ENCODE measurements at places on chromosomes 11 and 22.

- ATAC-seq: no peak
Measured at GRCh38 chr11:19101796-19102520, 15.0 kb upstream of the ZDHHC13 start.

DNA sequence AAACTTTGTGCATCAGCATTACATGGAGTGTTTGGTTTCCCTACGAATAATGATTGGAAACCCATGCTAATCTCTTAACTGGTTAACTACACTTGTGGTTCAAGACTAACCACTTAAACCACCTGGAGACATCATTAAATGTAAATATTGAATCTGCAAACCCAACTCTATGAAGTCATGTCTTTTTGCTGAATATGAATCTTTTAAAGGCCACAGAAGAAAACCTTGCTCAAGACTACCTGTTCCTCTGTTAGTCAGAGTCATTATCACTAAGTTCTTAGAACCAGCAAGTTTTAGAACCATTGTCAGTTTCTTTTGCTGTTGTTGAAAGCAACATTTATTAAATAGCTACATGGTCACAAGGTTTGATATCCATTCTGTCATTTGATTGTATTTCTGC is 70.7 kb downstream of the SIK2 start:
- no peak for ATAC-seq

- no peak for ATAC-seq
Measured at GRCh38 chr22:36649066-36649465, 54.5 kb downstream of the CACNG2 start.

- ATAC-seq: no peak
Measured at GRCh38 chr22:45127866-45128265, 35.9 kb upstream of the NUP50 start.

DNA sequence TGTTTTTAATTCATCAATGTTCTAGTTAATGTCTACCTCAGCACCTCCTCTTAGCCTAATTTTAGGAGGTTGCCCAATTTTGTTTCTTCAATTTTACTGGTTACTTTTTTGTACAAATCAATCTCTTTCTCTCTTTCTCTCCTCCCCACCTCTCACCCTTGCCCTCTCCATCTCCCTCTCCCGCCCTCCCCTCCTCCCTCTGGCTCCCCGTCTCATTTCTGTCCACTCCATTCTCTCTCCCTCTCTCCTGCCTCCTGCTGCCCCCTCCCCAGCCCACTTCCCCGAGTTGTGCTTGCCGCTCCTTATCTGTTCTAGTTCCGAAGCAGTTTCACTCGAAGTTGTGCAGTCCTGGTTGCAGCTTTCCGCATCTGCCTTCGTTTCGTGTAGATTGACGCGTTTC is 40.9 kb upstream of the NNMT start:
- ATAC-seq: no peak

DNA sequence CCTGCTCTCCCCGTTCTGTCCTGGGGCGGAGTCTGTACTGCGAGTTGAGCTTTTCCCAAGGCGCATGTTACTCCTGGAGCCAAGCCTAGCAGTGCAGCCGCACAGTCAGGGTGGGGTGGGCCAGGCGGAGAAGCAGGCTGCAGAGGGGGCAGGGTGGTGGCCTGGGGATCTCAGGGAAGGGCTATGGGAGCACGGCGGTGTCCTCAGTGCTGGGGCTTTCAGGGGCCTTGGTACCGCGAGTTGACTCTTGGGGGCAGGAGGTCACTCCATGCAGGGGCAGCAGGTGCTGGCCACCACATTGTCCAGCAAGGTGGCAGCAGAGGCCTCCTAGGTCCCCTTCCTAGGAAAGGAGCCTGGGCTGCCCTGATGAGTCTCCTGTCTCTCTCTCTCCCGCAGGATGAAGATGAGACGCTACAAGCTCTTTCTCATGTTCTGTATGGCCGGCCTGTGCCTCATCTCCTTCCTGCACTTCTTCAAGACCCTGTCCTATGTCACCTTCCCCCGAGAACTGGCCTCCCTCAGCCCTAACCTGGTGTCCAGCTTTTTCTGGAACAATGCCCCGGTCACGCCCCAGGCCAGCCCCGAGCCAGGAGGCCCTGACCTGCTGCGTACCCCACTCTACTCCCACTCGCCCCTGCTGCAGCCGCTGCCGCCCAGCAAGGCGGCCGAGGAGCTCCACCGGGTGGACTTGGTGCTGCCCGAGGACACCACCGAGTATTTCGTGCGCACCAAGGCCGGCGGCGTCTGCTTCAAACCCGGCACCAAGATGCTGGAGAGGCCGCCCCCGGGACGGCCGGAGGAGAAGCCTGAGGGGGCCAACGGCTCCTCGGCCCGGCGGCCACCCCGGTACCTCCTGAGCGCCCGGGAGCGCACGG is 14.9 kb upstream of the MIEF1 start:
- ATAC-seq: no peak
